ENCODE measurements at places on chromosomes 3 and 15.

DNA sequence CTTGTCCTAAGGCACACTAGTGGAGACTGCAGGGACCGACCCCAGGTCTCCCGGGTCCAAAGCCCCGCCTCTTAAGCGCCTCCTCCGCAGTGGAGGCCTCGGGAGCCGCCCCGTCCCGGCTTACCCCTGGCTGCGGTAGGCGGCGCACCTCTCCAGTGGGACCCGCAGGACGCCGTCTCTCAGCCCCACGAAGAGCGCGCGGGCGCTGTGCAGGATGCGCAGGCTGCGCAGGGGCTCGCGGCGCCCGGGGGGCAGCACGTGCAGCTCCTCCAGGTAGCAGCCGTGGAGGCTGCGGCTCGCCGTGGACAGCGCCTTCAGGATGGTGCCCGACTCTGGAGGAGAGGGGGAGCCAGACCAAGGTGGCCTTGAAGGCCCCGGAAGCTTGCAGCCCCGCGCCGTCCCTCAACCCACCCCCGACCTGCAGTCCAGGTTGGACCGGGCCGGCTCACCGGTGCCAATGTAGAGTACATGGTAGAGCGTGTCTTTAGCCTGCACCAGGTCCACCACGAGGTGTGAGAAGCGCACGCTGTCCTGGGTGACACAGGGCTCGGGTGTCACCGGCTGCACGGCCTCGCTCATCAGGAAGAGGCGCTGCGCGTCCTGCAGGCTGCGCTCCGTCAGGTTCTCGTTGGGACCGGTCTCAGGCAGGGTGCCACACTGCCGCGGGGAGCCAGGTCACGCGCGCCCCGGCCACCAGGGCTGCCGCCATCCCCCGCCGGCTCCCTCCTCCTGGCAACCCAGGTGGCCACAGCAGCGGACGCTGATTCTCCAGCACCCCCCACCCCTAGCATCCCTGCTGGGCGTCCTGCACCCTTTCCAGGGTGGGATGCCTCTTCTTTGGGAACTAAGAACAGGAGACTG lies 105.5 kb downstream of the SEMA5B start:
- no peak for DNase-seq

DNA sequence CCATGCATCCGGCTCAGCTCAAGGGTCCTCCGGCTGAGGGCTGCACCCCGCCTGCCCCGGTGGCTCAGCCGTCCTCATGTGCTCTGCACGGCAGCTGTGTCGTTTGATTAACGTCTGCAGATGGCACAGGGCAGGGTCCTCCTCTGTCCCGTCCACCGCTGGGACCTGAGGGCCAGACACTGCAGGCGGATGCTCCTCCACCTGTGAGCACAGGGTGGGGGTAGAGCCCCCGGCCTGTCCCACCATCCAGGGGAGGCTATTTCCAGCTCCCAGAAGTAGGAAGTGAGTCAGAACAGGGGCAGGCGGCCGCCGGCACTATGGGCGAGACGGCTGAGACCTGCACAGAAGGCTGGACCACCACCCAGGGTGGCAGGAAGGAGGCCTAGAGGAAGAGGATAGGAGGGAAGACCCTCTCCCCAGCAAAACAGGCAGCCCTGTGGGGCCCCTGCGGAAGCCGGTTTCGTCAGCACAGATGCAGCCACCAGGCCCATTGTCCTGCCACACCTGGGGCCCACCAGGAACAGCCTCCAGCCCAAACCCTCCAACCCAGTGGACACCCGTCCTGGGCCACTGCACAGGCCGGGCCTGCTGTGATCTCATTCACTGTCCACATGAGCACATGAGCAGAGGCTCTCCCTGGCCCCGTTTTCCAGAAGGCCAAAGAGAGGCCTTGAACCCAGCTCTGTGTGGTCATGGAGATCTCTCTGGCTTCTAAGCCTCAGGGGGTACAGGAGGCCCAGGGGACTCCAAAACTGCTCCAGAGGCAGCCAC lies 12.6 kb upstream of the PLXND1 start:
- DNase-seq = no peak

DNA sequence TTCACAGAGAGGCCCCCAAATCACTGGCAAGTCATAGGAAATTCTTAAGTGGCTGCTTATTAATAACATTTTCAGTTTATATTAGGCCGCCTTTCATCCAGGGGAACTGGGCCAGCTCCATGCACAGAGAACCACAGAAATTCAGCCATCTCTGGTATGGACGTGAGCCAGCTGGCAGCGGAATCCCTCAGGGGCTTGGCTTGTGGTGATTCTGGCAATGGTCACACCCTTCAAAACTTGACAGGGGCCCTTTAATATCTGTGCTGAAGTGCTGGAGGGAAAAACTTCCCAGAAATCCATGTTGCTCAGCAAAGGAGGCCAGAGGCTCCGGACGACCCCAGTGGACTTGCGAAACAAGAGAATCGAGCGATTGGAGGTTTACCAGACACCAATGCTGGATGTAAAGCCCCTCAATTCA lies 11.3 kb downstream of the PRICKLE2 start:
- DNase-seq = no peak

DNA sequence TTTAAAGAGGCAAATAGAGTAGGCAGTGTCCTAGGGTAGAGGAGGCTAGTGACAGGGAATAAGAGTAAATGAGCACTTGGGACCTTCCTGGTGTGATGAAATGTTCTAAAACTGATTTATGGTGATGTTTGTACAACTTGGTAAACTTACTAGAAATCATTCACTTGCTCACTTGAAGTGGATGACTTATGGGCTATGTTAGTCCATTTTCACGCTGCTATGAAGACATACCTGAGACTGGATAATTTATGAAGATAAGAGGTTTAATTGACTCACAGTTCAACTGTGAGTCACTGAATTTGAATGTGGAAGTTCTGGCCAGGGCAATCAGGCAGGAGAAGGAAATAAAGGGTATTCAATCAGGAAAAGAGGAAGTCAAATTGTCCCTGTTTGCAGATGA lies 31.7 kb upstream of the DHX36 start:
- no peak for DNase-seq

DNA sequence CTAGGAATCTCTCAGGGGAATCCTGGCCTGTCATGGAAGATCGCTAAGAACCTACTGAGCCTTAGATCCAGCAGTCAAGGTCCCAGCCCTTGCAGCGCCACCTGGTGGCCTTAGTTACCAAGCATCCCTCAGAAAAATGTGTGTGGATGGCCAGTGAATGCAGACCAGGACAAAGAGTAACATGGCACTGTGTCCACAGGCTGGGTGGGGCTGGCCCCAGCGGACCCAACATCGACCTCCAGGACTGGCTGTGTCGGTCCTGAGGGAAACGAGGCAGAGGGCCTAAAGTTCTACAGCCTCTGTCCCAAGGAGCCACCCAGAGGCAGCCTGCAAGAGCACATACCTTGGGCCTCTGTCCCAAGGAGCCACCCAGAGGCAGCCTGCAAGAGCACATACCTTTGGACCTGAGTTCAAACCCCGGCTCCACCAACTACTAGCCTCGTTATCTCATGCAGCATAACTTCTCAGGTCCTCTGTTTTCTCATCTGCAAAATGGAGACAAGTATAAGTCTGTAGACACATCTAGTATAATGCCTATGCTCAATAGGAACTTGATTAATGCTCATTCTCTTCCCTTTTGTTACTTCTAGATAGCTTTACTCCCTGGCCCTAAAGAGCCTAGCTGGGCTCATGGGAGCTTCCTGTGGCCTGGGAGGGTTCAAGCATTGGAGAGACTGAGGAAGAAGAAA lies 57.5 kb upstream of the HERC1 start:
- DNase-seq = no peak

GRCh38 chr3:50657407-50657806 lies 17.3 kb upstream of the DOCK3 start:
- DNase-seq = no peak

DNA sequence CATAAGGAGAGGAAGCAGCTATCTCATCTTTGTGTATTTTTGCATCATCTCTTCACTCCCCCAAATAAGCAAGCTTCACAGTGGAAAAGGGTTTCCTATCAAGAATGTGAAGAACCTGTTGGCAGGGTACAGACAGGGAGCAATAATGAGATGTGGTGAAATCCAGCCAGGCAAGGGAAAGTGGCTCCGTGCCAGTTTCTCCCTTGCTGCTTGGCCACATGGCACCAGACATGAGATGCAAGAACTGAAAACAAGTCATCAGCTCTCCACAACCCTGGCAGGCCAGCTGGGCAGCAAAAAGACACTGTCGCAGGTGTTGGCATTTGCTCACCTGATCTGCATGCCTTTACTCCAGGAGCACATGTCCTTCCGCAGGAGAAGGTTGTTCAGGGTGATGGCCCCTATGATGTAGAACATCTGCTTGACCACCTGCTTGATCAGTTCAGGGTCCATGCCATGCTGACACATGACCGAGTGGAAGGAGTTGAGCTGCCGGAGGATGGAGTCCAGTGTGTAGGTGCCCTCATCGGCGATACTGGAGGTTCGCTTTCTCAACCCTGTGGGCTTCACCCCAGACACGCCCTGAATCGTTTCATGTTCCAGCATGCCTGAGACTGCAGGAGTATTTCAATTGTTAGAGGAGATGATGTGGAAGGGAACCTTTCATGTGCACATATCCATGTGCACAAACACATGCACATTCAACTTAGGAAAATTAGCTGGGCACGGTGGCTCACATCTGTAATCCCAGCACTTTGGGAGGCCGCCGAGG lies 23.3 kb upstream of the MYO5C start:
- DNase-seq = no peak

DNA sequence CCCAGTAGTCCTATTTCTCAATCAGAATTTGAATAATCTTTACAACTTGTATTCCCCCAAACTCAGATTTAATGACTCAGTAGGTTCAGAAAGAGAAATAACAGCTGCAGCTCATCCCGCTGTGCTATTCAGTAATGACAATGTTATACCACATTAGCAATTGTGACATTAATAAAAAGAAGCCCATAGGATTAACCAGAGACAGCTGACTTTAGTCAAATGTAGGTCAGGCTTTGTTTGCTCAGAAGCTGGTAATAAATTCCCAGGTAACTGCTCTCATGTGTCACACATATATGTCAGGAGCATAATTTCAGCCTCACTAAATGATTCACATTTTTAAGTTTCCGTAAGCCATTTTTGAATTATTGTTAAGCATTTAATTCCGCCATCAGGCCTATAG lies 222.0 kb upstream of the UBE2E2 start:
- no peak for DNase-seq

- DNase-seq = no peak
Observed at GRCh38 chr3:180352261-180352660, 249.7 kb upstream of the TTC14 start.

GRCh38 chr3:14433106-14433505 lies 30.7 kb downstream of the SLC6A6 start:
- DNase-seq = no peak

DNA sequence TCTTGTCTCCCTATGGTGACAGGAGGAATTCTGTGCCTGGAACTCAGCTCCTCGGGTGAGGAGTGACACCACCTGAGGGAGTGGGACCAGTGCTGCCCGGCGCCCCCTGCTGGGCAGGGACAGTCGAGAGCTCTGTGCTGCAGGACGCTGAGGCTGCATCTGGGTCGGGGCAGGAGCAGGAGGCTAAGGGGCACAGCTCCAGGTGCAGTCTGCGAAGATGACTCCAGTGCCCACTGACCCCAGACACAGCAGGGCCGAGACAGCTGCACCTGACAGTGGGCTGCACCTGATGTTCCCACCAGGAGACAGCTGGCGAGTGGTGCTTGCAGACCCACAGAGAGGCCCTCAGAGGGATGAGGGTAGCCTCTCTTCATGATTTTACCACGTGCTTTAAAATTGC lies 152.9 kb downstream of the ATP10A start:
- no peak for DNase-seq

- DNase-seq = no peak
Observed at GRCh38 chr3:112676659-112677234, 35.8 kb upstream of the CCDC80 start.

GRCh38 chr15:51561271-51561670 lies 61.3 kb downstream of the DMXL2 start:
- no peak for DNase-seq

- no peak for DNase-seq
Observed at GRCh38 chr3:120355486-120355885, 6.3 kb upstream of the LRRC58 start.

DNA sequence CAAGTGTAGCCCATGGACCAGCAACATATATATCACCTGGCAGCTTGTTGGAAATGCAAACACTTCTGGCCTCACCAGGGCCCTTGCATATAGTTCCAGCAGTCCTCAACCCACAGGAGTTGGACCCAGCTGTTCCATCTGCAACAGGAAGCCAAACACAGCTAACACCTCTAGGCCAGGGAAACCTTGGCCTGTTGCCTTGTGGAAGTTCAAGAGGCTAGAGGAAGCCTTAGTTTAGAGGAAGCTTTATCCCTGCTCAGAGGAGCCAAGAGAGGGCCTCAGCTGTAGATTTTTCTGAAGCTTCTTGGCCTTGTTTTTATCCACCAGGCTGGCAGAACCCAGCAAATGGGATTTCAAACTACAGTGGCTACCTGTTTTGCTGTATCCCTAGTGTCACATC lies 11.4 kb downstream of the FHIT start:
- DNase-seq = no peak

GRCh38 chr3:183754052-183754451 lies 56.5 kb downstream of the YEATS2 start:
- DNase-seq = no peak

DNA sequence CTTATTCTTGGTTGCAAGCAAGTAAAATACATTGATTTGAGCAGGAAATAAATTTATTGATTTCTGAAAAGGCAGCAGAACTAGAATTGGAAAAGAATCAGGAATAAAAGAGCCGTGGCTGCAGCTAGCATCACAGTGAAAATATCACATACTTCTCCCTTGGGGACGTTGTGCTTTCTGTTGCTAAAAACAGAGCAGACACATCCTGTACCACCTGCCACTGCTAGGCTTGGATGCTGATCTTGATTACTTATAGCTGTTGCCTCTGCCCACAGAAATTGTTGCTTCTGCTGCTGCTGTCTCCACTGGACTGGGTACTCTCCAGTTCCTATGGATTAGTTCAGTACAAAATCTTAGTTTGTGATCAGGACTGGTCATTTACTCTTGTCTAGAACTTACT lies 283.8 kb downstream of the C3orf38 start:
- no peak for DNase-seq

DNA sequence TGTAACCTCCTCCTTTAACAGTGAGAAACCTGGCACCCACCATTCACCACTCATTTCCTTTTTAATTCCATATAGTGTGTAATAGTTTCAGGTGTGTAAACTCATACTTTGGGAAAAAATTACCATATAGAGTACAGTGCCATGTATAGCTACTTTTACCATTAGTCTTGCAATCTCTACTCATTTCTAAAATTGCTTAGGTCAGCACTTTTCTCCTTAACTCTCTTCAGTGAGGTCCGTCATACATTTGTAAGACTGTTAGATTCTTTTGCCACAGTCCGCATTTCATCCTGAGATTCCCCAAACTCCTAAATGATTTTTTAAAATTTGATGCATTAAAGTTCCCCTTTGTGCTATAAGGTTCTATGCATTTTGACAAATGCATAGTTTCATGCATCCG lies 238.3 kb upstream of the ATP10A start:
- no peak for DNase-seq

DNA sequence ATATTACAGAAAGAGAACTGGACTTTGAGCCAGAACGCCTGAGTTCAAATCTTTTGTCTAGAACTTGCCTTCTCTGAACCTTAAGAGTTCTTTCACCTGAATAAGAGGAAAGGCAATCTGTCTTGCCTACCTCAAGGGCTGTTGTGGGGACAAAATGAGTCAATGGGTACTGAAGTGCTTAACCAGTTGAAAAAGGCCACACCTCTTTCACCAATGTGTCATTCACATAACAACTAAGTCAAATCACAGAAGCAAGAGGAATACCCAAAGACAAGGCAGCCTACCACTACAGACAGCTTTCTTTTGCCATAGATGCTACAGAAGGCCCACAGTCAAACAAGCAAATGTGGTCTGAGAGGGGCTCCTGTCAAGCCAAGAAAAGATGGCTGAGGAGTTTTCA lies 39.7 kb downstream of the NBEAL2 start:
- DNase-seq = no peak

All from cortex of kidney (tissue), 1 donor.